HepG2 (cell line): ENCODE measurements at places on chromosomes 3 and 15.

- peak; percentile 52 for DNase-seq
Measured at GRCh38 chr3:189148081-189148507, 23.7 kb upstream of the TPRG1 start.

GRCh38 chr3:53185761-53186465, 24.9 kb downstream of the PRKCD start:
- no peak for DNase-seq

- DNase-seq = no peak
Measured at GRCh38 chr3:144049374-144049773, 77.8 kb downstream of the DIPK2A start.

DNA sequence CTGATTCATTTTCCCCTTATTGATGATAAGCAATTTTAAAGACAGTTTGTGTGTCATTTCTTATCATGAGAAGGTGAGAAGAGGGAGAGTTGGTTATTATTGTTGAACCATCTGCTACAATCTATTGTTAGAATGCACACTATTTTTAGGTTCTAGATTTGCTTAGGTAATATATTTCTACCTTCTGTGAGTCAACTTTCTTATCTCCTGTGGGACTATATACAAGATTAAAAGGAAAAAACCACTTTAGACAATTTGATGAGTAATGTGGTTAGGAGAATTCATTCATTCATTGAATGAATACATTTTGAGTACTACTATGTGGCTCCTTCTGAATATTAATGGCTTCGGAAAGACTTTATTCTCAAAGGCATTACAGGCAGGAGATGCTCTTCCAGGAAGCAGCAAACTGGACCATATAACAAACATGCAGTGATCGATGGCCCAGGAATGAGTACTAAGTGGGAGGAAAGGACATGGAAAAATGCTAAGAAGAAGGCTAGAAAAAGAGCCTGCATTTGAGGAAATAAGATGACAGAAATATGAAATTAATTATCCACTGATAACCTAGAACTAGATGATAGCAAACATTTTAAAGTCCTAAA, 22.4 kb downstream of the SPTSSB start:
- no peak for DNase-seq

GRCh38 chr15:60416484-60416883, 18.7 kb upstream of the ANXA2 start:
- DNase-seq = no peak

DNA sequence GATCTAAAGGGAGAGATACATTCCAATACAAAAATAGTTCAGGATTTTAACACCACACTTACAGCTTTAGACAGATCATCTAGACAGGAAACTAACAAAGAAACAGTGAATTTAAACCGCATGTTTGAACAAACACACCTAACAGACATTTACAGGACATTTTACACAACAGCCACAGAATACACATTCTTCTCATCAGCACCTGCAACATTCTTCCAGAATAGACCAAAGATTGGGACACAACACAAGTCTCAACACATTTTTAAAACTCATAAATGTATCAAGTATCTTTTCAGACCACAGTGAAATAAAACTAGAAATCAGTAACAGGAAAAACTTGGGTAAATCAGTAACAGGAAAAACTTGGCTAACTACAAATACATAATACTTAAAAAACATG, 256.3 kb downstream of the MCTP2 start:
- no peak for DNase-seq

DNA sequence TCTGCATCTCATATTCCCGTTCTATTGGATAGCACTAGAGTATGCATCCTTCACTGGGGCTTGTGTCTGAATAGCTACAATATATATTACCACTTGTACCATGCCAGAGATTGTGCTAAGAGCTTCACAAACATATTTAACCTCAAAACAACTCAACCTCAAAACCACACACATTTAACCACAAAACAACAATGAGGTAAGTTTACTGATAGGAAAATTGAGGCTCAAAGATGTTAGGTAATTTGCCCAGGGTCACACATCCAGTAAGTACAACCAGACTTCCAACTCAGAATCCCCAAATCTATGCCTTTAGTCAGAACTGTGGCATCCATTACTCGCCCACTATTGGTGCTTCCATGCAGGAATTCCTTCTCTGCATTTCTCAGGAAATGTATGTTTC, 220.0 kb downstream of the FAM43A start:
- no peak for DNase-seq

- no peak for DNase-seq
Measured at GRCh38 chr3:25510797-25511196, 82.7 kb downstream of the RARB start.

DNA sequence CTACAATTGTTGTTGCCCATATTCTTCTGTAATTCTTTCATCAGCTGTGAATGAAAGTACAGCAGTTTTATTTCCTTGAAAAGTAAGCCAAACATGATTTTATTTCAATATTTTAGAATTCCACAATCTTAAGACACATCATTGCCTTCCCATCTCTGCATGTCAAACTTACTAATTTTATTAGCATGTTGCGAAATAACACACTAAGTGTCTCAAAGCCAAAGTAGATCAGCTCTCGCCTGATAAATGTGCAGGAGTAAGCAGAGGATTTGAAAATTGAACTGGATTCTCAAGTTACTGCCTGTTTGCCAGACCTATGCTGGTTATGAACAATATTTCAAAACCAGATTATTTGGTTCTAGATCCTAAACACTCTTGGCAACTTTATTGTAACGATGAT, 25.7 kb downstream of the TGFBR2 start:
- DNase-seq = no peak

DNA sequence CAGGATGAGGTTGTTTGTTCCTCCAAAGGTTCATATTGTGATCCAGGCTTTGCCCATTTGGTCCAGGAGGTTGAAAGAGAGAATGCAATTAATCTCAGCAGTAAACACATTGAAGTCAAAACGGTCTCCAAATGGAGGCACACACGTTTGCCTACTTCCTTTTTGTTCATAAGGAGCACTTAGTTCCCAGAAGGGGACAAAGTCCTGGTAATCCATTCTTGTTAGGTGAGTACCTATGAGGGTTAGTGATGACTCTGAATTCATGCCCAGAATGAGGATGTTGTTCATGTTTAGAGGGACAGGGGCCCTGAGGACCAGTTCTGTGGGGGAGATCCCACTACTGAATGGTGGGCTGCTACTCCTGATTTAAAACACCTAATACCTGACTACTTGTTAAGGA, 177.7 kb downstream of the ALDH1A2 start:
- no peak for DNase-seq

- no peak for DNase-seq
Measured at GRCh38 chr3:72629191-72629631, 219.0 kb downstream of the SHQ1 start.

DNA sequence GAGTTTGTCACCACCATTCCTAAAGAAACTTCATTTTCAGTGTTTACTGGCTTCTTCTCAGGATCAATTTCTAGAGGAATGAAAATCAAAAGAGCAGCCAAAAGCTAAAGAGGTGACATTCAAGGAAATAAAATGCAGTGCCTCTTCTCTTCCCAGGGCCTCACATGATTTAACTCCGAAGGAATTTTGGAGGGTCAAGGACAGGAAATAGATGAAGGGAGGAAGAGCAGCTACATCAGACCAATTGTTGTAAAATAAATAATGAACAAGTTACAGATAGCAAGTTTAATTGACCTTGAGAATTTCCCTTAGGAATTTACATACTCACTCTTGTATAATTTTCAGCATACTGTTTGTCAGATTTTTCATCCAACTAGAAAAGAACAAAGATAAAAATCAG, 78.1 kb downstream of the LRRFIP2 start:
- DNase-seq = peak; percentile 73

- no peak for DNase-seq
Measured at GRCh38 chr15:28993051-28993719, 107.4 kb downstream of the APBA2 start.

- DNase-seq = peak; percentile 25
Measured at GRCh38 chr3:4687167-4687566, 194.0 kb downstream of the ITPR1 start.

- no peak for DNase-seq
Measured at GRCh38 chr3:184968115-184968514, 156.1 kb downstream of the VPS8 start.
